ENCODE measurements at places on chromosomes 12 and 14.

DNA sequence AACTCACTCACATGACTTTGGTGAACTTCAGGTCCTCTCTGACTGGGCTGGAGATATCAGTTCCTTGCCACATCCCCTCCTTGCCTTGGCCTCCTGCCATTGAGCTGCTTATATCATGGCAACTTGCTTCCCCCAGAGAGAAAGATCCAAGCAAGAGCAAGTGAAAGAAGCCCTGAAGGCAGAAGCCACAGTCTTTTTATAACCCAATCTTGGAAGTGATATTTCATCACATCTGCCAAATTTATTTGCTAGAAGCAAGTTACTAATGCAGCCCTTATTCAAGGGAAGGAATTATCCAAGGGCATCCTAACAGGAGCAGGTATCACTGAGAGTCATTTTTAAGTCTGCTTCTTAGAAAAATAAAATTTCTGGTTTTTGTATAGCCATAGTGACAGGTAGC is 127.8 kb downstream of the SLC38A4 start:
- no peak for DNase-seq

DNA sequence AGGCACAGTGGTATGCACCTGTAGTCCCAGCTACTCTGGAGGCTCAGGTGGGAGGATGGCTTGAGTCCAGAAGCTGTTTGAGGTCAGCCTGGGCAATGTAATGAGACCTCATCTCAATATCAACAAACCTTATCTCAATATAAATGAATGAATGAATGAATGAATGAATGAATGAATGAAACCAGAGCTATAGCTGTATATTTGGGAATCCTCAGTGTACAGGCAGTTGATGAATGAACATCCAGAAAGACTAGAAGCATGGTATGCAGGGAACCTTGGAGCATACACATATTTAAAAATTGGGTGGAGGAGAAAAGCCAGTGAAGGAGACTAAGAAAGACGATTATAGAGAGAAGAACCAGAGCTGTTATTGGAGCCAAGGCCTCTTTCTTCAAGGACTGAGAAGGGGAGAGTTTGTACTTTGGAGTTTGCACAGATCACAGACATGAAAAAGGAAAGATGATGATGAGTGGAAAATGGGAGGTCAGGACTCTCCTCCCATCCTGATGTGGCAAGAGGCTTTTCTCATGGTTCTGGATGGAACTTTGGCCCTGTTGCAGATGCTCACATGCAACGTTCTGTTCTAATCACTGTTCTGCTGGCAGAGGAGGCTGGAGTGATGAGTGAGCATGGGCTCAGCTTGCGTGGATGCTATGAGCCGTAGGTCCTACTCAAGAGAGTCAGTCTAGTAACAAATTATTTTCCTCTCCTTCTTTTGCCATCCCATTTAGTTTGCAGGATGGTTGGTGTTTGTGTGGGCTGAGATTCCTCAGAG is 114.4 kb downstream of the PRKCH start:
- no peak for DNase-seq

GRCh38 chr12:11907625-11908024 is 163.1 kb upstream of the BCL2L14 start:
- no peak for DNase-seq

GRCh38 chr12:118984161-118984943 is 3.0 kb downstream of the SRRM4 start:
- DNase-seq: no peak

- DNase-seq: no peak
Observed at GRCh38 chr12:93609281-93610192, 37.1 kb downstream of the SOCS2 start.

- no peak for DNase-seq
Observed at GRCh38 chr14:46230540-46230939, 421.0 kb downstream of the RPL10L start.

DNA sequence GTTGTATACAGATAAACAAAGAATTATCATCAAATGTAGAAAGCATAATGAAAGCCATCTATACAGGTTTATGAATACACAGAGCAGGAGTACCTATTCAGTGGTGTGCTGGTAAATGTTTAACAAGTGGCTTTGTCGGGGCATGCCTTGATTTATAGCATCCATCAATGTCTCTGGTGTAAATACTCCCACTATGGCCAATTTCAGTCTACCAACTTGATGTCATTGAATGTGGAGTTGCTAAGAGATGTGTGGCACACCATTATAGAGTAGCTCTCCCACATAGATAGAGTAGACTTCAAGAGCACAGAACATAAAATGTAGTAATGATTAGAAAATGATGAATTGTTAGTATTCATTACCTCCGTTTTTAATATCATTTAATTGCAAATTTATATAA is 9.3 kb downstream of the GRIP1 start:
- no peak for DNase-seq

DNA sequence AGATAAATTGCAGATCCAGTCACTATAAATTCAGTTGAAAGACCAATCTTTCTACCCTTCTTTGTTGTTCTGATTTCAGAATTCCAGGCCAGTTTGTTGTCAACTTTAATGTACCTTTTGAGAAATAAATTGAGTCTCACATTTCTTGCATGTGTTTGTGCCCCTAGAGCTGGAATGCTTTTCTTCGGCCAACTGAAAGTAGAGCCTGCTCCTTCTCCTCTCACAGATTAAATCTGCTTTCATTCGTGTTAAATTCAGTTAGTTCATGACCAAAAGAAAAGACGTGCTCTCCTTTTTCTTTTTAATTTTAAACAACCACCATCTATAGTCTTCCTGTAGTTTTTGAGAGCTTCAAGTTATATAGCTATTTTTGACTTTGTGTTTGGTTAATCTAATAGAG is 22.9 kb downstream of the SOCS2 start:
- DNase-seq: no peak

- DNase-seq: no peak
Observed at GRCh38 chr12:6638305-6638704, 2.5 kb upstream of the LPAR5 start.

- DNase-seq: peak; percentile 80
Observed at GRCh38 chr12:115227137-115227615, 543.2 kb upstream of the TBX3 start.

DNA sequence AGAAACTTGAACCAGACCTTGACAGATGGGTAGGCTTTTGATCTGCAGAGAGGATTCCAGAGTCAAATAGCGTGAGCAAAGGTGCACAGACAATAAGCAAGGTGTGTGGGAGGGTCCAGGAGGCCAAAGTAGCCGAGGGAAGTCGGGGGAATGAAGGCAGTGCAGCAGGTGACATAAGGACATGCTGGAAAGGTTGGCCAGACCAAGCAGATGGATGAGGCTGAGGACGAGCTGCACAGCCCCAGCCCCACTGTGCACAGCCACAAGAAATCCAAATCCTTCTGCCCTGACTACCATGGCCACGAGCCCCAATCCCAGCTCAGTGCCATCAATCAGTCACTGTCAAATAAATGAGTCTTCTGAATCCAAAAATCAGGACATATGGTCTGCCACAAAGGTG is 5.4 kb downstream of the TTC7B start:
- peak; percentile 15 for DNase-seq

DNA sequence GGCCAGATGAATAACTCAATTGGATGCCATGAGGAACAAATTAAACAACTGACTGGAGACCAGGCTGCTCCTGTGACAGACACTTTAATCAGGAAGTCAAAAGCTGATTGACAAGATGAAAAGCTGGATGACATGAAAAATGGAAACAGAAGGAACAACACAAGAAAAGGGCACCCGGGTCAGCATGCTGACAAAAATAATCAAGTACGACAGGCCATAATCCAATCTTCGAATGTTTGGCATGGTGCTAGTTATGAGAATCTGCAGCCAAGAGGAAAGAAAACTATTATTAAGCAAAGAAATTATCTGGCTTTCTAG is 544.7 kb downstream of the ETNK1 start:
- DNase-seq: no peak

- DNase-seq: no peak
Observed at GRCh38 chr12:65300097-65300496, 21.6 kb downstream of the MSRB3 start.

DNA sequence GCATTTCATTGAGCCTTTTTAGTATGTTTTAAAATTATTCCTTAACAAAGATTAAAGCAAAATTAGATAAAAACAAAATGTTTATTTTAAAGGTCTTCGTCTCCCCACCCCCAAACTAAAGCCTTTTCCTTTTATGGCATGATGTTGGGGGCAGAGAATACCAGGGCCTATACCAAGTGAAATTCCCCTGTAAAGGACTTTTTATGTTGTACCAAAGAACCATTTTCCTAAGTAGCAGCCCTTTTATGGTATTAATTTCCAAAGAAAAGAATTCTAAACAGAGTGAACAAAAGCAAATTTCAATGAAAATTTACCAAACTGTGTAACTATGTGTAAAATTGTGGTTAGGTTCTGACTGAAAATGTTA is 71.9 kb upstream of the GNPNAT1 start:
- no peak for DNase-seq

DNA sequence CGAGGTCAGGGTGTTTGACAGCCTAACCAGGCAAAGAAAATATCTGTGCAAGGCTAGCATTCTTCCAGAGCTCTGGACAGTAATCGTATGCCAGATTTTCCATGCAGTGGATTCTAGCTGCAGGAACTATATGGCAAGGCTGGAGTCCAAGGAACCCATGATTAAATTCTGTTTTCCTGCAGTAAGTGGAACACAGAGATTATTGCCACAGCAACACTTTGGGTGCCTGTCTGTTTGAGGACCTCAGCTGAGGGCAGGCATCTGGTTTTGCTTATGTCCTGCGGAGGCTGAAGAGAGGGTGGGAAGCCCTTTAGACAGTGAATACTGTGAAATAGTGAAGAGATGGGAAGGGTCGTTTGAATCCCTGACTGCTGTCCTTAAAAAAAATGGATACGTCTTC is 104.4 kb downstream of the DAD1 start:
- no peak for DNase-seq

DNA sequence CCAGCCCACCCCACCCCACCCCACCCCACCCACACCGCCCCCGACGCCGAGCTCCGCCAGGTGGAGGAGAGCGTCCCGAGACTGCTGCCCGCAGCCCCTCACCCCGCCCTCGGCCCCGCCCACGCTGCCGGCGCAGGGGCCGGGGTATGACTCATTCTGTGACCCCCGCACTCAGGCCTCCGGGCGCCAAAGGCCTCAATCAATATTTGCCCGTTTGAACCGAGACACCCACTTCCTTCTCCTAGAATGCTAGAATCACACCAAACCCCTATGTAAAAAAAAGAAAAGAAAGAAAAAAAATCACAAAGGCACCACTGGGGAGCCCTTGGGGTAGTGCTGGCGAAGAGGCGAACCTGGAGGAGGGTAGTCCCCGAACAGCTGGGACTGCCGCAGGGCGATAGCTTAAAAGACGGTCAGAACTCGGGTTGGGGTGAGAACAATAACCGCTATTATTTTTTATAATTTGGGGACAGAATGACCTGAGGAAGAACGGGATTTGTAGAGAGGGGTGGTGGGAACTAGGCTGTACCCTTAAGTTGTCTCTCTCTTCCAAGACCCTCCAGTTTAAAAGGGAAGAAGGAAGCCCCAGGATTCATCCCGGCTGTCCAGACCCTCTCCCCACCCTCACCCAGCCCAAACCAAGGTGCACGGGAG is 894 bp downstream of the KRT8 start:
- peak; percentile 87 for DNase-seq

- no peak for DNase-seq
Observed at GRCh38 chr14:72013721-72014345, 81.6 kb downstream of the RGS6 start.

GRCh38 chr12:68750506-68750905 is 4.5 kb downstream of the SLC35E3 start:
- DNase-seq: no peak

DNA sequence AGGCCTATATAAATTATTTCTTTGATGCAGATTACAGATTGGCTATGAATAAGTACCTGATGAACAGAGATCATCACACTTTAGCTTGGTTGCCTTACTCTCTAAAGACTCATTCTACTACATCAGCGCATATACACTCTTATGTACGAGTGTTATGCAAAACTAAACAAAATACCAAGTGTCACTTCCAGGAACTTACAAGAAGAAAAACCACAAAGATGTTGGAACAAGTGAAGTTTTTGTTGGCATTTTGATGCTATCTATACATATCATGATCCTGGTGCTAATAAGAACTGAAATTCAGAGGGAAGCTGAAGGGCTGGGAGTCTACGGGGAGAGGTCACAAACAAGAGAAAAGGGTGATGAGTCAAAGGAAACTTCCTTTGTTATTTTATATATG is 47.9 kb upstream of the CERS5 start:
- DNase-seq: no peak

All from HepG2 (cell line).